ENCODE measurements at places on chromosomes 5 and 9. TPM values are rescaled to one million over a fixed set of nuclear protein-coding genes. Genes with fewer than 3 reads are reported as not detected.

Gene QRFP
- polyA plus RNA-seq: not detected

DNA sequence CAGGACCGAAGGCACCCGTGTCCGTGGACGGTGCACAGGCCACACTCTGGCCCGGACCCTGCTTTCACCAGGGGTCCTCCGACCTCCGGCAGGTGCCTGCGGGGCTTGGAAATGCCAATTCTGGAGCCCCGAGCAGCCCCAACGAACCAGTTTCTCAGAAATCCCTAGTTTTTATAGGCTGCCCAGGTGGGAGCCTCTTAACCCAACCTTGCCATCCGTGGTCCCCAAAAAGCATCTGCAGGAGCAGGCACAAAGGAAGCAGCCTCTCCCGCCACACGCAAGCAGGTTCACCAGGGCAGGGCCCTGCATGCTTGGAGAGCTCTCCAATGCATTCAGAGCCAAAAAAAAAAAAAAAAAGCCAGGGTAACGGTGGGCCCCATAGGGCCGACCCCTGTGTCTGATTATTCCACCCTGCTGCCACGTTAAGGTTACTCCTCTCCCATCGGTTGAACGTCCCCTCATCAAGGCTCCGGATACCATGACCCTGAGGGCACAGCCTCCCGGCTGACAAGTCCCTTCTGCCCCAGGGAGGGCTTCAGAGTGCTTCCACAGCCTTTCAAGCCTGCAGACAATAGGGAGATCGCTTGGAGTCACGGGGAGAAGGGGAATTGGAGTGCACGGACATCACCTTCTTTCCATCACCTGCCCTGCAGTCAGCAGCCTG lies 796 bp upstream of the TPRN start:
- no peak for DNase-seq

DNA sequence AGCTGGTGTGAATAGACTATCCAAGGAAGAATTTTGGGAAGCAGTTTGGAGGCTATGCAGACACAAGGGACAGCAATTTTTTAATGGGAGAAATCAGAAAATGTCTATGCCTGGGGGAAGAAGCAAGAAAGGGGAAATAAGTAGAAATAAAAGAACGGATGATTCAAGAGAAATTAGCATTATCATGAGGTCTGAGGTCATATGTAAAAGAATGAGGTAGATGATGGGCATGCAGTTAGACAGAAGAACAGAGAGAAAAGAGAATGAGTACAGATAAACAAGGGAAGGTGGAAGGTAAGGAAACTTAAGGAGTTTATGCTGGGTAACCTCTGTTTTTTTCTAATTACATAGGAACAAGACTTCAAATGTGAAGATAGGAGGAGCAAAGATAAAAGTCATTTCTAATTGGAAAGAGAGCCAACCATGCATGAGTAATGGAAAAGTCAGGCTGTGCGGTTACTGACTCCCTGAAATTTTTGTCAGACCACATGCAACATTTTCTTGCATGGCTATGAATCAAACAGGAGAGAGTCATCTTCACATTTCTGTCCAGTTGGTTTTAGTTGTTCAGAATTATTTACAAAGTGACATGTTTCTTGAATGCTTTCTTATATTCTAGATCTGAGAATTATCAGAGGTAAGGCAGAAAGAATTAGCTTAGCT lies 101.0 kb upstream of the PIK3R1 start:
- no peak for DNase-seq

Gene LCN15
- polyA plus RNA-seq: not detected

DNA sequence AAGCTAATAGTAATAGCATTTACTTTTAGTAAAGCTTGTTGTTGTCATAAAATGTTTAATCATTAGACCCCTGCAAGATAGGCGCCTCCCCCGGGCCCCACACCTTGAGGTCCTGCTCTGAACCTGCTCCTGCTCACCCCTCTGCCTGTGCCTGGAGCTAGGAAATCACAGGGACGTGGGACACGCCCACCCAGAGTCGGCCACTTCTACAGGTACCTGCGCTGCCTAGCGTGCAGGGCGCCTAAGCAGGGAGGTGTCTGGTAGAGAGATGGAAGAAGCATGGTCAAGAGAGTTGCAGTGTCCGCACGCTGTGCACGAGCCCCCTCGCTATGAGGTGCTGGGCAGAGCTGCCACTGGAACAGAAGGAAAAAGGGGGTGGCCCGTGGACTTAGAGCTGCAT lies 52.6 kb downstream of the HINT1 start:
- DNase-seq: no peak

Gene BAAT
- 275 TPM for polyA plus RNA-seq

- no peak for DNase-seq
Measured at GRCh38 chr5:131252824-131253171, 11.1 kb upstream of the CDC42SE2 start.

DNA sequence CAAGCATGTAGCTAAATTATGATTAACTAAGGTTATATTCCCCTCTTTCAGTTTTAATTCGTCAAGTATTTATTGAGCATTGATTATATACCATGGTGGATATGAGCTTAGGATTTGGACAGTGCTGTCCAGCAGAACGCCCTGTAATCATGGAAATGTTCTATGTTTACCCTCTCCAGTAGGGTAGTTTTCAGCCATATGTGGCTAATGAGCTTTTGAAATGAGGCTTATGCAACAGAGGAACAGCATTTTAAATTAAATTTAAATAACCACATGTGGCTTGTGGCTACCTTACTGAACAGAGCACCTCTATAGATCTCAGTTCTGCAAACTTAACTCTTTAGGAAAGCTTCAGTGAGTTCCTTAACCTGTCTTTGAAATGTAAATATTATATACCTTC lies 59.1 kb downstream of the JMY start:
- DNase-seq: no peak

Gene ENTPD8
- polyA plus RNA-seq: 6.2 TPM

- no peak for DNase-seq
Measured at GRCh38 chr9:2267181-2267745, 252.1 kb downstream of the SMARCA2 start.

DNA sequence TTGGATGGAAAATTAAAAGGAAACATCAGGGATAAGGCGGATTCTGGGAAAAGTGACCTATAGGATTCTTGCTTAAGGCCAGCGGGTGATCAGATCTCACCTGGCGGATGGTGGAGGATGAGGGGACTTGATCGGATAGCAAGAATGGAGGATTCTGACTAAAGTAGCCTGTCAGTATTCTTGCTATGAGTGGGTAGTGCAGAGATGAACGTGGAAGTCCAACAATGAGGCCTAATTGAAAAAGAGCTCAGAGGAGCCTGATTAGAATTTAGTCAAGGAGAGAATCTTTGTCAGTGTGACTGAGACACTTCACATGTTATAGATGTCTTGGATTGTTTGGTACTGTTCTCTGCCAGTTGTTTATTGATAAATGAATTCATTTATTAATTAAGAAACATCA lies 24.9 kb downstream of the CAST start:
- no peak for DNase-seq

DNA sequence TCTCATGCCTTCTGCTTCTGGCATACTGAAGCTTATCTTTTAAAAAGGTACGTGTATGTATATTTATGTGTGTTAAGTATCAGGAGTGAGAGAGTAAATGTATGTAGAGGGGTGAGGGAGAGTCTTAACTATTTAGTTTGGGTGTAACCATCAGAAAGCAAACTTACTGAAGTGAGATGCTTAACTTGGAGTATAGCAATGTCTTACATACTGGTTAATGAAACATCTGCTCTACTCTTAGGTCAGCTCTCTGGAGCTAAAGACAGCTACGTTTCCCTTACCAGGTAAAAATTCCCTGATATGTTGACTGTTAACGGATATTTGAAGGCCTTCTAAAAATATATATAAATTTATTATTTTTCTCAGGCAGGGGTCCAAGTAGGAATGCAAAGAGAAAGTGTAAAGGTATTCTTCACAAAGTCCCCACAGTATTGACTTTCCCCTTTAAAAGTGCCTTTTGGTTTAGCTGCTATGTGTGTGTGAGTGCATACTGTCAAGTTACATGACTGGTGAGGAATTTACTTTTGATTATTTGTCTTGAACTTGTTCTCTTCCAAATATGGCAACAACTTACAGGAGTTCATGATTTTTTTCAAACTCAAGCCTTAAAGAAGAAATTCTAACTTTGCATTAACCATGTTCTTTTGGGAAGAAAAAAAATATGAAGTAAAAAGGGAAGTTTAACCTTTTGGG lies 12.3 kb upstream of the C5orf24 start:
- DNase-seq: no peak

Gene GNG10
- polyA plus RNA-seq: 24.3 TPM

DNA sequence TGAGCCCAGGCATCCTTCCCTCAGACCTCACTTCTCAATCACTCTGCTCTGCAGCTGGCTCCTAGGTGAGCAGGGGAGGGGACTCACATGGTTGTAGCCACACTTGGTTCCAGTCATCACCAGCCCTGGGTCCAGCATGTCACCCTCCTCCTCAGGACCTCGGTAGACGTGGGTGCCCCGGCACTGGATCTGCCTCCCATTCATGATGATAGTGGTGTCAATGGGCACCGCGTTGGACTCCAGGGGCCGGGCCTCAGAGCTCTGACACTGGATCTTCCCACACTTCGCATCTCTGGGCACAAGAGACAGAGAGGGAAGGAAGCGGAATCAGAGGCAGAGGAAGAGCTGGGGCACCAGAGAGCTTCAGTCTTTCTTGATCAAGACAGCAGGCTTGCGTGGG lies 32.9 kb downstream of the NIPAL4 start:
- no peak for DNase-seq

DNA sequence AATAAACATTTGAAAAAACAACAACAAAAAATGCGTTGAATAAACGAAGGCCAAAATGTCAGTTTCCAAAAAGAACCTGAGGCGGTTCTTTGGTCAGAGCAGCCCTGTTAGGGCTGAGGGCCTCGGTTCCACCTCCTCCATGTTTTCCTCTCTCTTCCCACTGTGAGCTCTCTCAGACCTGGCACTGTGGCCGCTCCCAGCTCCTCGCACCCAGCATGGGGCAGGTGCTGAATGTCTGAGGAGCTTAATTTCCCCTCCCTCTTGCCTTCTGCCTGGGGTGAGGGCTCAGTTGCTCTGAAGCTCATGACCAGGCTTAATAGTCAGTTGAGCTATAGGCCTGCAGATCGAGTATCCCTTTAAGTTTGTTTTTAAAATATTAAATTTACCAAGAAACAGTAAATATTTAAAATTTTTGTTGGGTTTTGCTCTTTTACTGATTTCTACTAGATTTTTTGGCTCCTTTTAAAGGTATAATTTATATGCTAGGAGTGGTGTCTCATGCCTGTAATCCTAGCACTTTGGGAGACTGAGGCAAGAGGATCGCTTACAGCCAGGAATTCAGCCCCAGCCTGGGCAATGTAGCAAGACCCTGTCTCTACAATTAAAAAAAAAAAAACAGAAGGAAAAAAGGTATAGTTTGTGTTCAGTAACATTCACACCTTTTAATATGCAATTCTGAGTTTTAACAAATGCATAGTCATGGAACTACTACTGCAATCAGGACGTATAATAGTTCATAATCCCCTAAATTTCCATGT lies 28.1 kb downstream of the DAPK1 start:
- DNase-seq: no peak

Gene PKN3
- 0.61 TPM for polyA plus RNA-seq

Gene JAKMIP2
- polyA plus RNA-seq: 0.38 TPM

Gene POLR3G
- polyA plus RNA-seq: 2.8 TPM

GRCh38 chr5:92567831-92568450 lies 1013.1 kb downstream of the NR2F1-AS1 start:
- no peak for DNase-seq

DNA sequence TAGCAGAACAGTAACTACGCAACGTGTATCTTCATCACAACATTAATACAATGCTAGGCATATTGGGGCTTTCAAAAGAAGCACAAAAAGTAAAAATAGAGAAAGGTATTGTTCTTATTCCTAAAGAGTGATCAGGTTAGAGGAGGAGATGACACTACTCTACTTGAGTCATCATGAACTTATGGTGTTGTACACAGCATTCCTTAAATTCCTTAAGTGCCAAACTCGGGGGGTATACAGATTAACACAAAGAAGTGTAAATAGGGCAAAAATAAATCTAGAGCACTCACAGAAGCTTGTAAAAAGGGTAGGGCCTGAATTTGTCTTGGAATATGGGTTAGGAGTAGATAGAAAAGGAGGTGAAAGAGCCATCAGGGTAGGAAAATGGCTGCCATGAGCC lies 308.0 kb upstream of the DAP start:
- no peak for DNase-seq

DNA sequence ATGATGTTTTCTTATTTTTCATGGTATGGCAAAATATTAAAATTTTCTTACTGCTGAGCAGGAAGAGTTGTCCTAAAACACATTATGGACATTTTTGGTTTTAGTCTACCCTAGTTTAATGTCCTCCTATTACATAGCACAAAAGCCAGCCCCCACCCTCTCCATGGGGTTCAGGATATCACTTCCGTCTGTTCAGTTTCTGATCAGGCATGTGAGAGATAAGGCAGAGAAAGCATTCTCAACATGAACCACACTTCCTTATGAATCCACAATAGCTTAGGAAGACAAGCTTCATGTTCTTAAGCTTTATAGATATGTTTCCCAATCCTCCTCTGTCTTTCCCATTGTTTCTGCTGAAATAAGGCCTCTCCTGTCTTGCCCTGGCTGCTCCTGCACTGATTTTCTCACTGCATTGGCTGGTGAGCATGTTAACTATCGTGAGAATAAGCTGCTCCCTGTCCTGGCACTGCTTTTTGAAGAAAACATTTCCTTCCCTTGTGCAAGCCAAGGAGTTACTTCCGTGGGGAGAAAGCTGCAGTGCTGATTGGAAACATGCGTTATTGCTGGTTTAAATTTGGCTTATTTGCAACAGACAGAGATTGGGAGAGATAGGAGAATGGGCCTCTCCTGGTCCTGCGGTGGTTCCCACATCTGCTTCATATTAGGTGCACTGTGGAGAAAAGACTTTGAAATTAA lies 260.3 kb upstream of the RPS23 start:
- no peak for DNase-seq

DNA sequence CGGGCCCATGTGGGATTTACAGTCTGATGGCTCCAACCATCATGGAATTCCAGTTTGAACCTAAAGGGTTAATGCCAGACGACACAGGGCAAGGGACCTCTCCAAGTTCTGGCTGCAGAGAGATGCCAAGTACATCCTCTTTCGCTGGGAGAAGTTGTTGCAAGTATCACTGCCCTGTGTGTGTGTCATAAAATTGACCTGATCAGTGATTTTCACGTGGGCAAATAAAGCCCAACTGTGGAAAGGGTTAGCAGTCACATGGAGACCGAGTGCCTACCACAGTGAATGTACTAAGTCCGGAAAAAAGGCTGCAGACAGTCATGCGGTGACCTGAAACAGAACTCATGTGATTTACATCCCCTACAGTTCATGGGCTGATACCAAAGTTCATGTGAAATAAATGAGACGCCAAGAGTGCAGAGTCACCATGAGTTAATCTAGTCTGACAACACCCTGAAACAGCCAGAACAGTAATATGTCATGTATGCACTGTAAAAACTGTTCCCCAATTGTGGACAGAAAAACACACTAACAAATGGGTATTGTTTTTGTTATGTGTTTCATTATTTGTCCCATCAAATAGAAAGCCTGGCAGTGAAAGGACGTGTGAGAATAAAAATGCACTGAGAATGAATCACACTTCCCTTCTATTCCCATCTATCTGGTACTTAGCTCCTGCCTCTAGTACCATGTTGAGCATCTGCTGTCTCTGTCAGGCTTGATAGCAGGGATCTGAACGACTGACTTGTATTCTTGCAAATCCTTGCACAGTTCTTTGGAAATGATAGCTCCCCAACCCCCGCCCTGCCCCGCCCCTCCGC lies 115.7 kb downstream of the SUSD1 start:
- no peak for DNase-seq

Gene BARHL1
- polyA plus RNA-seq: not detected

Gene HAVCR1
- polyA plus RNA-seq: 0.07 TPM

All from liver (tissue), 10 donors.